ENCODE measurements at places on chromosomes 6 and 20. TPM values are rescaled to one million over a fixed set of nuclear protein-coding genes. Genes with fewer than 3 reads are reported as not detected.

- no peak for DNase-seq
- no peaks in the 10 kb centered on the region for H3K36me3 ChIP-seq
- no peak overlapping the region for H3K27ac ChIP-seq
- no peaks in the 10 kb centered on the region for H3K27me3 ChIP-seq
Observed at GRCh38 chr6:153790048-153790447, 249.0 kb upstream of the OPRM1 start.

OR2H2 gene
- under 0.01 TPM for polyA plus RNA-seq

DNA sequence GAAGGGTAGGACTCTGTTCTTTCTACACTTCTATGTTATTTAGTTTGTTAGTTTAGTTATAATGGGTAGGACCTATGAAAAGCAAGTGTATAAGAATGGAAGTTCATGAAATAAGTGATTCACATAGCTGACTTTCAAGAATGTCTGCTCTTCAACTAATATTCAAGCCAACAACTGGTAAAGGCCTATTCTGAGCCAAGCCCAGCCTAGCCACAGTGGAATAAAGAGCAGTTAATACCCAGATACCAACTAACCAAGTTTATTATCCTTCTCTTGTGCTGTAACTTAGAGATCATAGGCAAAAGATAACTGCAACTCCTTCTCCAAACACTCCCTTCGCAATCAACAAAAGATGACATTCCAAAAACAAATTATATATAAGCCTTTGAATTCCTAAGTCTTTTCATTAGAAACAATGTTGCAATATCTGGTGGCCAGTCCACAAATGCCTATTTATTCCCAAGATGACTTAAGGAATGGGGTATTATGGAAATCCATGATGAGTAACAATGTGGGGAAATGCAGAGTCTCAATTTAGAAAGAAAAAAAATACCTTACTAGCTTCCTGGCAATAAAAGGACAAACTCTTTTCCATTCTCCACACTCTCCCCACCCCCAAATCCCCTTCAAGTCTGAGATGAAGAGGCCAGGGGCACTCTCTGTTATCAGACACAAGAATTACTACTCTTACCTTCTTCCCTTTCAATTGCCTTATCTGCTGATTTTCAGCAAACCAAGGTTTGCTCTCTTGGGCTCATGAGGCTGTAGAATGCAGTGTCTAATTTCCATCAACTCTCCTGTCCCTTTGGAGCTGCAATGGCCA is 27.4 kb downstream of the BTBD9 start:
- no peak for DNase-seq
- H3K27me3 ChIP-seq: no peaks in the 10 kb centered on the region
- H3K36me3 ChIP-seq: no peaks in the 10 kb centered on the region
- no peak overlapping the region for H3K4me3 ChIP-seq
- no peak overlapping the region for H3K27ac ChIP-seq
- H3K4me1 ChIP-seq: no peaks in the 10 kb centered on the region

DNA sequence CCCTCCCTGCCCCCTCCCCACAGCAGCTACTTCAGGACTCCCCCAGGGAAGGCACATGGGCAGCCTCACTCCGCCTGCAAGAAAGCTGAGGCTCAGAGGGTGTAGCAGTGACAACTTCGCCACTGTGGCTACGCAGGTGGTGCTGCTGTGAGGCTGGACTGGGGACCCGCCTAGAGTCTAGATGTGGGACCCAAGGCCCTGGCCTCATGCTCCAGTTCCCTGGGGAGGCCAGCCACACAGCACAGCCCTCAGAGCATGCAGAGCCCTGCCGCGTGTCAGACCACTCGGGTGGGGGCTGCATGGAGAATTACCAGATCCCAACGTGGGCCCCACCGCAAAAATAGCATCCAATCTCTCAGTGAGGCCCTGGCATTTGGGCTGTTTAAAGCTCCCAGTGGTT is 30.8 kb upstream of the VSTM2L start:
- DNase-seq: no peak
- no peak overlapping the region for H3K27ac ChIP-seq
- no peaks in the 10 kb centered on the region for H3K27me3 ChIP-seq
- H3K4me1 ChIP-seq: no peaks in the 10 kb centered on the region

DNA sequence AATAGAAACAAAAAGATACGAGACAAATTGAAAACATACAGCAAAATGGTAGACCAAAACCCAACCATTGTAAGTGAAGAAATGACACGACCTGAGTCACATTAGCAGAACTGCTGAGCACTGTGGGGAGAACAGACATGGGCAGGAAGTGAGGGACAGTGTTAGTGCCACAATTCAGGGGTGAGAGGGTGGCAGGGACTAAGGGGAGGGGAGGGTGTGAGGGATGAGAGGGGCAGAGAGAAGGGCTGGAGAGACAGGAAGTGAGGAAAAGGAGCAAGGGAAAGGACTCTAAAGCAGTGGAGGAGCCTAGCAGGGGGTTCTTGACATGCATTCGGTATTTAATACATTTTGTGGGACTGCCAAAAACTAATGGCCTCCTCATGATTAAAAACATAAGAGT is 45.0 kb upstream of the TRIM26 start:
- H3K27me3 ChIP-seq: peaks cover 50% of the 10 kb centered on the region
- no peak overlapping the region for H3K27ac ChIP-seq
- H3K4me3 ChIP-seq: no peak overlapping the region
- H3K4me1 ChIP-seq: peaks cover 7% of the 10 kb centered on the region
- no peak for DNase-seq

- no peaks in the 10 kb centered on the region for H3K4me1 ChIP-seq
- H3K27me3 ChIP-seq: no peaks in the 10 kb centered on the region
- H3K4me3 ChIP-seq: no peak overlapping the region
- DNase-seq: no peak
- no peak overlapping the region for H3K27ac ChIP-seq
Observed at GRCh38 chr6:113433335-113433991, 423.7 kb upstream of the MARCKS start.

RPS6KA2 gene
- polyA plus RNA-seq: 12.3 TPM

DNA sequence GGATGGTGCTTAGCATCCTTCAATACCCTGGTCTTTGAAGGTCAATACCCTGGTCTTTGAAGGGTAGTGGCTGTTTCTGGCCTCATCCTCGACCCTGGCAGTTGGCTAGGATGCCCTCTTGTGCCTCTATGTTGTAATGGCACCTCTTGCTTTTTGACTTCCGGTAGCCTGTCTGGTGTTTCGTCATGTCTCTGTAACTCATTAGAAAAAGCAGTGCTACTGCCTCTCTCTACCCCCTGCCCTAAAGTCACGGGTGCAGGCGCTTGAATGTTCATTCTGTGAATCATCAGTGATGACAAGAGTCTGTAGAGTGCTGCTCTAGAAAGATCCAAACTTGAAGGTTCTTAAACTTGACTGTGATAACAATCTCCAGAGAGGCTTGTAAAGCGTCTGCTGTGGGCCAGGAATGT is 28.3 kb downstream of the RSPO4 start:
- peak; percentile 26 for DNase-seq
- H3K36me3 ChIP-seq: no peaks in the 10 kb centered on the region
- H3K27ac ChIP-seq: no peak overlapping the region
- H3K4me1 ChIP-seq: no peaks in the 10 kb centered on the region
- H3K4me3 ChIP-seq: no peak overlapping the region

CGA gene
- 5.0 TPM for polyA plus RNA-seq

DNA sequence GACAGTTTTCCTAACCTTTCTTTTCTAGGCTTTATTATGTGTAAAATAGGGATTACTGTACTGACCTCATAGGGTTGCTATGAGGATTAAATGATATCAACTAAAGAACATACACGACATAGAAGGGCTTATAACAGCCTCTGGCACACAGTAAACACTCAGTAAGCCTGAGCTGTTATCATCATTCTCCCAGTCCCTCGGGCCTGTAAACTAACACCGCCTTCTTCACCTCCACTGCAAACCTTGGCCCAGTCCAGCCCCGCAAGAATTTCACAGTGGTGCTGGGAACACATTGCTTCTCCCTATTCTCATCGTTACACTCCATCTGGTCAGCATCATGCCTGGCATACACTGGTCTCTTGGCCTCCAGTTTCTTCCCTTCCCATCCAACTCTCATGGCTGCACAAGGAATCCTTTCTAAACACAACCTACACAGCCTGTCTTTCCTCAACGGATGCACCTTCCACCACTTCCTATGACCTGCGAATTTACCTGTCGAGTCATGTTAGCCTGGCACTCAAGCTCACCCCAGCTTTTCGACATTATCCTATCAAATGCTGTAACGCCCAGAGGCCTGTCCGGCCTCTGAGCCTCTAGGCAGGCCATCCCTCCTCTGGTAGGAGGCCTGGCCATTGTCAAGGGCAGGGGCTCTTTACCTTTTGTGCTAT is 92.1 kb downstream of the FYN start:
- H3K27me3 ChIP-seq: no peaks in the 10 kb centered on the region
- H3K36me3 ChIP-seq: peaks cover 33% of the 10 kb centered on the region
- no peak overlapping the region for H3K27ac ChIP-seq
- H3K4me3 ChIP-seq: no peak overlapping the region

- H3K36me3 ChIP-seq: no peaks in the 10 kb centered on the region
- H3K4me3 ChIP-seq: no peak overlapping the region
- H3K27ac ChIP-seq: no peak overlapping the region
- DNase-seq: no peak
- H3K27me3 ChIP-seq: no peaks in the 10 kb centered on the region
- no peaks in the 10 kb centered on the region for H3K4me1 ChIP-seq
Observed at GRCh38 chr20:52454660-52455059, 263.1 kb upstream of the ZFP64 start.

CCN6 gene
- 0.18 TPM for polyA plus RNA-seq

DNA sequence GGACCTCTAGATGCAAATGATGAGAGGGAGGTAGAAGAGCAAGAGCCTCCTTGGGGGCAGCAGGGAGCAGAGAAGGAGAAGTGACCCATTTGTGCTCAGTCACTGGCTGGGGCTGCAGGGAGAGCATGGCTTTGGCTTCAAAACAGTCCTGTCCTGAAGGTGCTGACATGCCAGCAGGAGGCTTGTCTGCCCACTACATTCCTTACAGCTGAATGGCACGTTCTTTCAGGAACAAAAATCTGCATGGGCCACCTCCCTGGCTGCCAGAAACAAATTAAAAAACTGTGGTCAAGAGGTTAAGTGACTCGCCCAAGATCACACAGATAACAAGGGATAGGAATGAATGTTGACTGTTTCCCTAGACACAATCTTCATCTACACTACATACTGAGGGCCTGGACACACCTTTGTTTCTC is 188.8 kb downstream of the HIVEP2 start:
- no peak overlapping the region for H3K4me3 ChIP-seq
- H3K27ac ChIP-seq: no peak overlapping the region
- no peaks in the 10 kb centered on the region for H3K4me1 ChIP-seq
- DNase-seq: no peak

DNA sequence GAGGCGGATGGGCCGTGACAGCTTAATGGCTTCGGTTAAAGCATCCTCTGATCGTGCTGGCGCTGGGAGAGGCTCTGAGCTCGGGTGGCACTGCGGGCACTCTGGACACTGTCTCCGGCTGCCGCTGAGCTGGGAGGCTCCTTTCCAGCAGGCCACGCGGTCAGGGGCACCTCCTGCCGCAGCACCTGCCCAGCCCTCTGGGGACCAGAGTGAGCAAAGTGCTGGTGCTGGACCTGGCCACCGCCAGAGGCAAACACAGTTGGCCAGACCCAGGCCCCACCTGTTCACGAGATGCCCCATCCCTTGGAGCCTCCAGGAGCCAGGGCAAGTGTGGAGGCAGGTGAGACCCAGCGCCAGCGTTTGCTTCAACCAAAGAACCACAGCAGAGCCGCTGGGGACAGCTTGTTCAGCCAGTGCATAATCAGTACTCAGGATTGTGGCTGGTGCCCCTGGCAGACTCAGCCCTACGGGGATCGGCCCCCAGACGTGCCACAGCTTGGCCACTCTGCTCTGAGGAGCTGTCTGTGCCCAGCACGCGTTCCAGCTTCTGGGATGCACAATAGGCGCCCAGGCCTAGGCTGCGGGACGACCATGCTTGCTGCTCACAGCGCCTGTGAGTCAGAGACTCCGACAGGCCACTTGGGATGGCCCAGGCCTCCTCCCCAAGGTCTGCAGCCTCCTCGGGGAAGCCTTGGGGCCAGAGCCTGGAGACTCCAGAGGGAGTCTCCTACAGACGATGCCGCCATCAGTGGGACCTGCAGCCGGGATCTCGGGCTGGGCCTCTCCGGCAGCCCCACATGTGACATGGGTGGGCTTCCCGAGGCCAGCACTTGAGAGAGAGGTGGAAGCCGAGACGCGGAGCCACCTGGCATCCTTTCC is 38.2 kb upstream of the SLCO4A1 start:
- peaks cover 11% of the 10 kb centered on the region for H3K4me1 ChIP-seq
- peaks cover 14% of the 10 kb centered on the region for H3K27me3 ChIP-seq
- no peaks in the 10 kb centered on the region for H3K36me3 ChIP-seq
- H3K4me3 ChIP-seq: no peak overlapping the region

GPR63 gene
- polyA plus RNA-seq: 0.46 TPM
